Activated CD8-positive, alpha-beta memory T cell treated with anti-CD3 and anti-CD28 coated beads for 36 hours (primary cell): ENCODE measurements at places on chromosomes 11 and 22. TPM values are rescaled to one million over a fixed set of nuclear protein-coding genes. Genes with fewer than 3 reads are reported as not detected.

The FAM180B gene
- not detected for total RNA-seq

The SCARF2 gene
- total RNA-seq = 0.08 TPM

The ELMOD1 gene
- not detected for total RNA-seq

The OR2AG1 gene
- total RNA-seq = not detected

The KIRREL3 gene
- total RNA-seq = not detected

The MYRF gene
- 1.0 TPM for total RNA-seq

The MAPK8IP1 gene
- total RNA-seq = 0.91 TPM

The MS4A15 gene
- total RNA-seq = not detected
